CD4-positive, alpha-beta T cell treated with Interleukin-12 subunit alpha and Interleukin-12 subunit beta, for 1 hour (primary cell): ENCODE measurements at places on chromosomes 7 and 10.

- no peak for DNase-seq
Observed at GRCh38 chr10:62772186-62772974, 32.1 kb upstream of the ADO start.

GRCh38 chr7:91551377-91552175 is 287.3 kb downstream of the FZD1 start:
- no peak for DNase-seq

DNA sequence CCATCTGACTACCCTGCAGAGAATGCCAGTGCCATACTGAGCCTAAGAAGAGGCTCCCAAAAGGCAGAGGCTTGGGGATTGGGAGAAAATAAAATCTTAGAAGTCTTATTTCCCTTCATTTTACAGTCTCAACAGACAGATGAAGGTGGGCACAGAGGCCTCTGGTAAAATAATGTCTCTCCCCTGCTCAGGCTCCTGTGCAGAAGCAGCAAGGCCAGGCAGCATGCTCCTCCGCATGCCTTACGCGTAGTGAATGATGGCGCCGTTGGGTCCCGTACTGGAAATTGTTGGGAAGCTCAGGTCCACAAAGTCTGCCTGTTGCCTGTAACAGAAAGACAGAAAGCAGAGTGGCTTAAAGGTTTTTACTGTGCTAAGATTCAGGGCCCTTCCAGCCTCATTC is 45.8 kb downstream of the XPNPEP1 start:
- DNase-seq, result no peak

DNA sequence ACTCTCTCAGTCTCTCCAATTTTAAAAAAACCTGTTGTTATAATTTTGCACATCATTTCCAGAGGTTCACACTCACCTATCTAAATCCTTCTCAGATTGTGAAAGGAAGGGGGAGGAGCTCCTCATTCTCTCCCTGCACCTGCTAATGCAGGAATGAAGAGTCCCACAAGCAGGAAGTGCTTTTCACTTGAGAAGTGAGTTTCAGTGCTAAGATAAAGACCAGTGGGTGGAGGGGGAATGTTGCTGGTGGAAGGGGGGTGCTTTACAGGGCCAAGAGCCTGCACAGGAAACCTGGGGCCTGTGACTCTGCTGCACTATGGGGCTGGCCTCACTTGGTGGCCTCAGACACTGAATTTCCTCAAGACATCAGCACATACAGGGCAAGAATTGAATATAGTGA is 176.4 kb downstream of the PTPN20 start:
- DNase-seq, result no peak

GRCh38 chr7:8938044-8938805 is 504.8 kb downstream of the NXPH1 start:
- no peak for DNase-seq

DNA sequence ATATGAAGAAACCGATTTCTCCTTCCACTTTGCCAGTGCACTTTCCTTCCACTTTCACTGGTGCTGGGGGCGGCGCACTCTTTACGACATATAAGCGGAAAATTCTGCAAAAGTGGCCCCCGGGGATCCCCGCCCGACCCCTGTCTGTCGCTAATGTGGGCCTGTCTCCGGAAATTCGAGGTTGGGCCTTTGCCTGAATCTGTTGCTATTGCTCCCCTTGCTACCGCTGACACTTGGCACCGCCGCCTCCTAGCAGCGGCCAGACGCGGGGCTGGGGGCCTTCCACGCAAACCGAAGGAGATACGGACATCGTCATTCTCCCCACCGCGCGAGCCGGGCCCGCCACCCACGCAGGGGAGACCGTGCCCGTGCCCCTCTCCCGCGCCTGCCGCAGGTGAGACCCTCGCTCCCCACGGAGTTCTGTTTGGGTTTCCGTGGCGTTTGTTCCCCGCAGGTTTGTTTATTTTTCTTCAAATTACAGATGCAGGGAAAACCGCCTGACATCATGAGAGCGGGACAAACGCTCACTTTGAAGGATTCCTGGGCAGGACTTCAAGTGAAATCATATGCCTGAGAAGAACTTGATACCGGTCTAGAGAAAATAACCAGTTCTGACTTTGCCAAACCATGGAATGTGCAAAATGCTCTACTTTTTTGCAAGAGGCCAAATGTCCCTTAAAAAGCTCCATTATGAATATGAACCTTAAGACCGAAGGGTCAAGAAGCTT is 5.0 kb downstream of the TWIST1 start:
- no peak for DNase-seq

DNA sequence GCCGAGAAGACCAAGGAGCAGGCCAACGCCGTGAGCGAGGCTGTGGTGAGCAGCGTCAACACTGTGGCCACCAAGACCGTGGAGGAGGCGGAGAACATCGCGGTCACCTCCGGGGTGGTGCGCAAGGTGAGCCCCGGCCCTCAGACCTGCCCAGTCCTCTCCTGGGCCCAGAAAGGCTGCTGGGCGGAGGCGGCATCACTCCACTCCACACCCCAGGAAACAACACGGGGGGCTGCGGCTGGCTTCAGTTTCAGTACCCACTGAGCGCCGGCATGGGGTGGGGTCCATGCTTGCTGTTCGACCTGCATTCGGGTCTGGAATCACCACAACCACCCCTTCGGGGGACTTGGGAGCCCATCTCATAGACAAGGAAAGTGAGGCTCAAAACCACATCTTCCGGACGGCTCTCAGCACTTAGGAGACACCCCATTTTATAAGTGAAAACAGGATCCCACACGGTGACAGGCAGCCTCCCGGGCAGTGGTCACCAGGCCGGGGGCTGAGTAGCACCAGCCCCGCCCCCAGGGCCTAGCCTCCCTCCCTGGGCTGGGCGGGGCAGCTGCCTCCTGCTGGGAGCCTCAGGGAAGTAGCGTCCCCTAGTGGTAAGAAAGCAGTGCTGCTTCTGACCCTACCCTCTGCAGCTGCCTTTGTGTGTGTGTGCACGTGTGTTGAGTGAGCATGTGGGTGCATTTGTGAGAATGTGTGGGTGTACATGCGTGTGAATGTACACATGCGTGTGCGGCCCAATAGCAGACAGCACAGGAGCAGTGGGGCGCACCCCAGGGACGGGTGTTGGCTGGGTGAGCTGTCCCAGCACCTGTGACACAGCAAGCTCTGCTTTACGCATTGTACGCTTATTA is 1.8 kb downstream of the SNCG start:
- DNase-seq, result peak; percentile 62

- DNase-seq, result peak; percentile 18
Observed at GRCh38 chr7:69256634-69257081, 341.6 kb upstream of the AUTS2 start.

DNA sequence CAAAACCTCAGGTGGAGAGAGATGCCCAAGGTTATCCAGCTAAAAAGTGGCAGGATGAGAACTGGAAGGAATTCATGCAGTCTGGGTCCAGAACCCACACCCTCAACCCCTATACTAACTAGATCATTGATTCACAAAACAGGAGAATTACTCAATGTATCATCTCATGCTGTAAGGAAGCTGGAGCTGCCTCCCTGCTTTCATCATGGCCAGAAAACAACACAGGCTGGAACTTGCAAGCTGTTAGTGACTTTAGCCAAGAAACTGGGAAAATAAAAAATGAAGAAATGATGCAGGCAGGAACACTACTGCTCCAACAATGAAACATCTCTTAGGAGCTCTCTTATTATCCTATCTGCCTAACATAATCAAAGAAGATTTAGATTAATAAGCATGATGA is 619.8 kb upstream of the CELF2 start:
- DNase-seq, result no peak

- DNase-seq, result no peak
Observed at GRCh38 chr7:82521906-82522445, 78.4 kb upstream of the CACNA2D1 start.

DNA sequence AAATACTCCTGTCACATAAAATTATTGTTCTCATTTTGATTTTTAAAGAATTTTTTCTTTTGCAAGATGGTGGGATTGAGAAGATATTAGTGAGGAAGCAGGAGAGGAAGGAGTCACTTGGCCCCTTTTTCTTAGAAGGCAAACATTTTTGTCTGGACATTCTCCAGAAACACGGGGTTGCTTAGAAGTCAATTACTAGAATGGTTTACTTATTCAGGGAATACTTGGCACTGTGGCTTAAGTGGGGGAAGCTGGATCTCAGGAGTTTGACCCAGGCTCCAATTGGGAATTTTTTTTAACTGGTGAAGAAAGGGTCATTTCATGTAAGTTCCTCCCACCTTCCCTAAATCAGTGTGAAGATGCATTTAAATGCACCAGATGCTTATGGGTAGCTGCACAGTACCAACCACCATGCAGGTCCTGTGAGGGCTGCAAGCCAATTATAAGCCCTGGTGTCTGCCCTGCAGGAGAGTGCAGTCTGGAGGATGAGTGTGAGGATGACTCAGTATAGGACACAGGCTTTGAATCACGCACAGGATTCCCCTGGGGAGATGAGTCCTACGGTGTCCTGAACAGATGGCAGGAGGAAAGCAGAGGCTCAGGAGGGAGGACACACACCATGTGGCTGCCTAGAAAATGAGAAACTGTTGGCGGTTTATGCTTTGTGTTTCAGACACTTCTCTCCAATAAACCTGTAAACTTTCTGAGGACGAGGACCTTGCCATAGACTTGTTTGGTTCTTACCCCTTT is 299.1 kb downstream of the PLXNA4 start:
- no peak for DNase-seq

DNA sequence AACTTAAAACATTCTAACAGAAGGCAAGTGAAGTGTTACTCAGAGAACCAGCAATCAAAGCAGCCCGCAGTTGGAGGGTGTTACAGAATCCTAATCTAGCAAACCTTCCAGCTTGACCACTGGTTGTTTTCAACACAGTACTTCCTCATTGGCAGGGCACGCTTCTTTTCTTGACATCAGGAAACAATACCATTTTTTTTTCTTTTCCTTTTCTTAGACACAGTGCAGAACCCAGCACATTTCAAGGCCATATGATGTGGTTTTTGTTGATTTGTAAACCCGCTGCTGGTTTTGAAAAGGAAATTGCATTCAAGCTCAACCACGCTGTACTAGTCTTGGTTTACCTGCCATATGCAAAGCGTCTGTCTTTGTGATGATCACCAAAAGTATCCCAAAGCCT is 33.4 kb downstream of the RHOBTB1 start:
- no peak for DNase-seq

DNA sequence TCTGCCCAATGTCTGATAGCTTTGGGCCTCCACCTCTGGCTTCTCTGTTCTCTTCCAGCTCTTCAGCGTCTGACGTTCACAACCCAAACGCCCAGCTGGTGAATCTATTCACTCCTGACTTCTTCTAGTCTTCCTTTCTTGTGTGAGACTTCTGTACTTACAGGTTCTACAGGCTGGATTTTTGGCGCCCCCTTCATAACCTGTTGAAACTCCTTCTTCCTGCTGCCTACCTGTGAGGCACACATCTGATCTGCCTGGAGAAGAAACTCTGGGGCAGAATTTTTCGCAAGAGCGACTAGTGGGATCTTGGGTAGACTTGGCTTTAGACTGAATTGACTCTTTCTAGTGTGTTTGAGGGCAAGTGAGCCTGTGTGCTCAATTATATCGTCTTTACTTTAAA is 249.3 kb downstream of the REEP3 start:
- DNase-seq, result no peak

GRCh38 chr7:94532676-94533075 is 23.1 kb downstream of the CASD1 start:
- no peak for DNase-seq

DNA sequence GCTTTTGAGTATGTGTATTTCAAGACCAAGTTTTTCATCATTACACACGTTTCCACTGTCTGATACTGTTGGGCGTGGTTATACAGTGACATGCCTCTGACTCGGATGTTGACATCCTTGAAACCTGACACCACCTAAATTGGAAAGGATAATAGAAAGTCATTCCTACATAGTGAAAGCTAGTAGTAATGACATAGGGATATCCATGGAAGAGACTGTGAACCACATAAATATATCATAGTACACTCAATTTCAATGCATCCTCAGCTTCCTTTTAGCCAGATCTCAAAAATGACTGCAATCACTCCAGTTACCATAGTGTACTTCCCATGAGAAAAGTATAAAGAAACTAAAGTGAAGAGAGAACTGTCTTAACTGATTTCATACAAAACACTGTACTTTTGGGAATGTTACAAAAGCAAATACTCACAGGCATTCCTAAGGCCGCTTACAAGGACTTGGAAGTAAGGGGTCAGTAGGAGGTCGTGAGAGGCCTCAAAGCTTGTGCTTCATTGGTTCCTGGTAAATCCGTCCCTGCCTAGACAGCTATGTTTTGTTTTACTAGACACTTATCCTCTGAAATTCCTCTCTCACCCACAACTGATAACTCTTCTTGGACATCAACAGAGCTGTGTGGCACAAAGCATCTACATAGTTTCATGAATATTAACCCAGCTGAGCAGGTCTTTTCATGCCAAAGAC is 71.8 kb upstream of the VWDE start:
- no peak for DNase-seq

DNA sequence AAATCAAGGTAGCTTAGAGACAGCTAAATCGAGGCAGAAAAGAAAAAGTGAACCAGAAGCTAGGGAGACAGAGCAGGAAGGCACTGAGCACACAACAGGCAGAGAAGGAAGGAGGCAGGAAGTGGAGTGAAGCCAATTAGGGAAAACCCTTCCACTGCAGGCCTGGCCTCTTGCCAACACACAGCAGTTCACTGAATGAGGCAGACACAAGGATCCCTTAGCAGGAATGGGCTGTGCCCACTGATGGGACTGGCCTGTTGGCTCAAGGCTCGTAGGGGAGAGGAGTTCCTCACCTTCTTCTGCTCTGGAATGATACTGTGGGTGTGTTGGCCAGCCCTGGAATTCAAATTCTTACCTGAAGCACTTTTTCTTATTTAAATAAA is 220.3 kb upstream of the STK17A start:
- DNase-seq, result no peak

DNA sequence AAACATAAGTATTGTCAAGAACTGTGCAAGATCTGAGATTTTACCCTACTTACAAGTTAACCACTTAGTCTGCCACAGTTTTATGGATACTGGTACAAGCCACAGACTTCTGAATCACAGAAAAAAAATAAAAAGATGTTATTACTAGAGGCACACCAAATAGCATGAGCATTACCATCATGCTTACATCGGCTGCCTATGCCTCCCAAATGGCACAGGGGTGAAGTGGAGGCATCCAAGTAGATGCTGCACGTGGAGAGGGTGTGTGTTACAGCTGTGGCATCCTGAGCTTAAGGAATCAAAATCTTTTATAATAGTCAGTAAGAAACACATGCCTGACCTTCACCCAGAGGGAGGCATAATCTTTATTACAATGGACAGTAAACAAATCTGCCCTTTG is 207.8 kb downstream of the TFEC start:
- no peak for DNase-seq

DNA sequence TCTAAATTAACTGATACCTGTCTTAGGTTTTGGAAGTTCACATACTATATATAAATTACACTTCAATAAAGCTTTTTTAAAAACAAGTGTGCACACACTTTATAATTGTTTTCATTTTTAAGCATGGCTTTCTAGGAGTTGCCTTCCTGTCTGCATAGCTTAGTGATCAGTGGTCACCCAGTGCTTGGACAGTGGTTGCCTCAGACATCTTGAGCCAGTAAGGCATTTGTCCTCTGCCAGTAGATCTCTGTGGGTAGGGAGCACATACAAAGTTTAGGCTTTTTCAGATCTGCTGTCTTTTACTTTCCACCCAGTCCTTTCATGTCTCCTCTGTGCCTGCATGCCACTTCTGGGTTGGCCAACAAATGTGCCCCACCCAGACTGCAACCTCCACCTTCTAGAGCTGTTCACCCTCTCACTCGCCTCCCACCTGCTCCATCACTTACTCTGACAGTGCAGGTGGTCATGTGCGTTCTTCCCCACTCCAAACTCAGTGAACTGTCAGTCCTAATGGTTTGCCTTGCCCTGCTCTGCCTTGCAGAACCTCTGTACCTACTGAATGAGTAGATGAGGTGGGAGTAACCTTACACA is 31.7 kb downstream of the TPST1 start:
- no peak for DNase-seq

- DNase-seq, result no peak
Observed at GRCh38 chr10:804191-804781, 114.8 kb upstream of the DIP2C start.
